ENCODE measurements at places on chromosomes 1 and 21.

DNA sequence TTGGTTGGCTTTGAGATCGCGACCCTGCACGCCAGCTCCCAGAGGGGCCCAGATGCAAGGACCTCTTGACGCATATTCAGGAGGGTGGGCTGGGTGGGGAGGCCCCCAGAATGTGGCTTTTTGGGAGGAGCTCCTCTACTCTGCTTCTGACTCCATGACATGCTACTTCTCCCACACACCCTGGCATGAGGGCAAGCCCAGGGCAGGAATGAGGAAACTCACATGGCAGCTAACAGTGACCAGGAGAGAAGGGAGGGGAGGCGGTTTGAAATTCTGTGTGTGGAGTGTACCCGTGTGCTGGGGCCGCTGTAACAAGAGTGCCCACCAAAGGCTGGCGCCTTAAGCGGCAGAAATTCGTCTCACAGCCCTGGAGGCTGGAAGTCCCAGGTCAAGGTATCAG lies 61.3 kb upstream of the GPR153 start:
- no peak for DNase-seq

DNA sequence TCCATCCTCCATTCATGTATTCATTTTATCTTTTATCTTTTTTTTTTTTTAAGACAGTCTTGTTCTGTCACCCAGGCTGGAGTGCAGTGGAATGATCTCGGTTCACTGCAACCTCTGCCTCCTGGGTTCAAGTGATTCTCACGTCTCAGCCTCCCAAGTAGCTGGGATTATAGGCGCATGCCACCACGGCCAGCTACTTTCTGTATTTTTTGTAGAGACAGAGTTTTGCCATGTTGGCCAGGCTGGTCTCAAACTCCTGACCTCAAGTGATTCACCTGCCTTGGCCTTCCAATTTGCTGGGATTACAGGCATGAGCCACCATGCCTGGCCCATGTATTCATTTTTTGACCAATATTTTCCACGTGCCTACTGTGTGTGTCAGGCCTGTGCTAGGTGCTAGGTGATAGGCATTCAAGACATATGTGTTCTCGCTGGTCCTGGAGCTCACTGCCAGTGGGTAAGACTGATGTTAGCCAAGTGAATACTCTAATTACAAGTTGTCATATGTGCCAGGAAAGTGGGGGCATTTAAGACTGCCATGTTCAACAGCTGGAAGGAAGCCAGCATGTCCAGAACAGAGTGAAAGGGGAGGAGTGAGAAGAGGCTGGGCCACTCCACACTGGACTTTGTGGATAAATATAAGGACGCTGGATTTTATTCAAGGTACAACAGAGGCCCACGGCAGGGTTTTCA lies 5.3 kb upstream of the CELSR2 start:
- no peak for DNase-seq

- no peak for DNase-seq
These were observed 2.9 kb downstream of the EGLN1 start for GRCh38 chr1:231419147-231419546.

- DNase-seq: no peak
These were observed 99.6 kb upstream of the USP24 start for GRCh38 chr1:55314740-55315139.

DNA sequence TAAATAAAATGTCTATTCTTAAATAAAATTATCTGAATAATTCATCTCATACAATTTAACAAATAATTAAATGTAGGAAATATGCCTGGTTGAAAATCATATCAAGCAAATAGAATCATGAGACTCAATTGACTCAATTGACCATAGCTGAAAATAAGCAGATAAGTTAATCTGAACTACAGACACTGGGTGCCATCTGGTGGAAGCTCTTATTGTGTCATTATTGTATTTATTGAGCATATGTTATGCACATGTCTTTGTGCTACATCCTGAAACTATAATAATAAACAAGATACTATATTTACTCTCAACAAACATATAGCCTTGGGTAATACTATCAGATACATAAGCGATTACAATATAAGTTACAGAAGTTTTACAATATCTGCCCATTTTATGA lies 41.0 kb downstream of the BRINP3 start:
- no peak for DNase-seq

DNA sequence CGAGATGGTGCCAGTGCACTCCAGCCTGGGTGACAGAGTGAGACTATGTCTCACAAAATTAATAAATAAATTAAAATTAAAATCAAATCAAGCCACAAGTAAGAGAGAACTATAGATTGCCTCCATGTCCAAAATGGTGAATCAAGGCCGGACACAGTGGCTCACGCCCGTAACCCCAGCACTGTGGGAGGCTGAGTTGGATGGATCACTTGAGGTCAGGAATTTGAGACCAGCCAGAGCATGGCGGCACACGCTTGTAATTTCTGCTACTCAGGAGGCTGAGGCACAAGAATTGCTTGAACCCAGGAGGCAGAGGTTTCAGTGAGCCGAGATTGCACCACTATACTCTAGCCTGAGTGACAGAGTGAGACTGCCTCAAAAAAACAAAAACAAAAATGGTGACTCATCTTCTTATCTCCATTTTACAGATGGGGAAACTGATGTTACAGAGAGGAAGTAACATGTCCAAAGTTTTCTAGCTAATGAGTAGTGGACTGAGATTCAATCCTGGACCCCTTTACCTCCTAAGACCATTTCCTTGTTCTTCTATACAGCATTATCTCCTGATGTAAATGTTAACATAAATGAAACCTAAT lies 99.0 kb upstream of the HNRNPU start:
- DNase-seq: no peak

DNA sequence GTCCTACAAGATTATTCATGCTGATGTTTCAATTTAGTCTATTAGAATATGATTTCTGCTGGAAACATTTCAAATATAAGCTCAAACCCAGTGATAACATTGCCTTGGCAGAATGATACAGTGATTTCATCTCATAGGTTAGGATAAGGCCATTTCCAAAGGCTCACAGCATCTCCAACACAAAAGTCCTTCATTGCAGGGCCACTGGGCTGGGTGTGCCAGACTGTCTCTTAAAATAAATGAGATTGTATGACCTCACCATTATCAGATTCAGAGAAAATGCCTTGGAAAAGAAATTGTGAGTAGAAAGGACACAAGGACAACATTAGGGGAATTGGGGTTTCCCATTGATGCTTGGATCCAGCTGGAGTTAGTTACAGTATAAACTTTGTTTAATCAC lies 30.4 kb downstream of the NGF start:
- DNase-seq: no peak

GRCh38 chr1:205028924-205029323 lies 14.1 kb upstream of the CNTN2 start:
- DNase-seq: no peak

DNA sequence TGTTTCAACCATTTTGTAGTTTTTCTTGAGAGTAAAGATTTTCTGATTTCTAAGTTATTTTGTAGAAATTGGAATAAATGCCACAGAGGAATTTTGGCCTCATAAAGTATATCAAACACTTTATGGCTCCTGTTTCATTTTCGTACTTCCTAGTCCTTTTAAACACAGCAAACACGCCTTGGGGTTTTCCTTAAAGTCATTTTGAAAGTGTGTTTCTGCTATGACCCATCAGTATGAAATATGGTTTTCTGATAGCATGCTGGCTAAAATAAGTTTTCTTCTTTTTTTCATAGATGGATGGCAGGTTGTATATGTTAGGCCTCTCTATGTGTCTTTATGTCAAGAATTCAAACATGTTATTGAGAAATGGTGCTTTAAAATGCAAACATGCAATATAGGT lies 940.1 kb upstream of the TMPRSS15 start:
- DNase-seq: no peak

DNA sequence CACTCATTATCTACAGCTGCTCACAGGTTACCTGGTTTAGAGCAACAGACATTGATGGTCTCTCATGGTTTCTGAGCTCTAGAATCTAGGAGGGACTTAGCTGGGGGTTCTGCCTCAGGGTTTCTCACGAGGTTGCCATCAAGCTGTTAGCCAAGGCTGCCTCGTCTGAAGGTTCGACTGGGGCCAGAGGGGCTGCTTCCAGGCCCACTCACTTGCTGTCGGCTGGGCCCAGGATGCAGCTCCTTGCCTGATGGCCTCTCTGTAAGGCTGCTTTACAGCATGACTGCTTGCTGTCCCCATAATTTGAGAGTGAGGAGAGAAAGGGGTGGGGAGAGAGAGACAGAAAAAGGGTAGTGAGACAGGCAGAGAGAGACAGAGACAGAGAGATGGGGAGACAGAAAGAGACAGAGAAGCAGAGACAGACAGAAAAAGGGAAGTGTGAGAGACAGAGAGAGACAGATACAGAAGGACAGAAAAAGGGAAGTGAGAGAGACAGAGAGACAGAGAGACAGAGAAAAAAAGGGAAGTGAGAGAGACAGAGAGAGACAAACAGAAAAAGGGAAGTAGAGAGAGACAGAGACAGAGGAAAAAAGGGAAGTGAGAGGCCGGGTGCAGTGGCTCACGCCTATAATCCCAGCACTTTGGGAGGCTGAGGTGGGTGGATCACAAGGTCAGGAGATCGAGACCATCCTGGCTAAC lies 106.8 kb upstream of the C1orf174 start:
- DNase-seq: no peak

GRCh38 chr1:41479000-41479807 lies 5.3 kb downstream of the EDN2 start:
- no peak for DNase-seq

- no peak for DNase-seq
These were observed 1.0 kb upstream of the ARID1A start for GRCh38 chr1:26694638-26695355.

DNA sequence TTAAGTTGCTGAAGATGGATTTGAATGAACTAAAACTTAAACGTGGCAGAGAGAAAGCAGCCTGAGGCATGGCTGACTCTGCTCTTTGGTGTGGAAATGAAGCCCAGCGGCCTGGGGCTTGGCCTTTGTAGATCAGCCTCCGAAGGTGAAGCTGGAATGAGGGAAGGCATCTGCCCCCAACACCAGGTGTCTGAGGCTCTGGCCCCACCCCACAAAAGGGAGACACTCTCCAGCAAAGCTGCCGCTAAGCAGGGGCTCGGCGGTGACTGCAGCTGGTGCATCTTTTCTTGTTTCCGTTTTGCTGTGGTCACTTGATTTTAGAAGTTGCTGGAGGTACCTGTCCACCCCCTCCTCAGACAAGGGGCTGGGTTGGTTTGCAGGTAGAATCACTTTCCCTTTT lies 38.2 kb upstream of the NID1 start:
- no peak for DNase-seq

DNA sequence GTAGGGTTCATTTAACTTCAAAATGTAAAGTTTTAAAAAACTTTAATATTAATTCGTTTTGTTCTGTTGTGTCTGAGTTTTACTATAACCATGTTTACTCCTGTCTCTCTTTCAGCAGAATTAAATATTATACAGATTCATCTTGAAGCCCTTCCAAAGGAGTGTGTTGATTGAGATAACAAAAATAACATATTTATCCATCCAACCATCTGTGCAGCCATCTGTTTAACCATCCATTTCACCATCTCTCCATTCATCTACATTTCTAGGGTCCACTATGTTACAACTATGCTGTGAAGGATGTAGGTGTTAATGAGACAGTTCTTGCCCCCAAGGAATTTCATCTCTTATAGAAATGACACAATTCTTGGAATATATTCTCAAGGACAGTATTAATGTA lies 36.0 kb upstream of the GNG12 start:
- no peak for DNase-seq

- DNase-seq: peak; percentile 9
These were observed 1.2 kb downstream of the ZDHHC18 start for GRCh38 chr1:26827663-26828062.

- DNase-seq: no peak
These were observed 44.2 kb downstream of the SMYD2 start for GRCh38 chr1:214324896-214325800.

GRCh38 chr1:14113841-14114567 lies 414.0 kb downstream of the PRDM2 start:
- DNase-seq: peak; percentile 48

GRCh38 chr1:92363401-92363800 lies 64.5 kb downstream of the RPAP2 start:
- no peak for DNase-seq

DNA sequence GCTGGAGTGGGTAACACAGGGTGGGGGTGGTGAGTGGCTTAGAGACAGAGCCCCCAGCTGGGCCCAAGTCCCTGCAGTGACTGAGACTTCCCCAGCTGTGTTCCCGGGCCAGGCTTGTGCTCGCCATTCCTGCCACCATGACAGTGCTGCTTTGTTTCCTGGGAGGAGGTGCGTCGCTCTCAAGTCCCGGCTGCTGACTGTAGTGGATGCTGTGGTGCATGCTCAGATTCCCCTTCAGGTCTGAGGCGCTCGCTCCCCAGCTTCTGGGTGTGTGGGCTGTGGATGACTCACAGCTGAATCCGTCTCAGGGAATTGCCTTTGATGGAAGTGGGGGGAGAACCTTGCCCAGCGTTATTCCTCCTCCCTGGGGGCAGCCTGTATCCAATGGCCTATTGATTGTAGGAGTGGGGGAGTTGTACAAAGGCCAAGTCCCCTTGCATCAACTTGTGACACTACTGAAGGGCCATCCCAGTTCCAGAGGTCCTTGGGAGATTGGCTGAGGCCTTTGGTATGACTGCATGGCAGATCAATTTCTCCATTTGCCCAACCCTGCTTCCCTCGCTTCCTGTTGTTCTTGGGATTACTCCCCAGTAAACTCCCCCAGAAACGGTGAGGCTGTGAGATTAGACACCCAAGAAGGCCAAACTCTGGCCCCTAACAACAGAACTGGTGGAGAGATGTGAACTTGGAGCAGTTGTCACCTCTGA lies 17.8 kb upstream of the POU3F1 start:
- DNase-seq: no peak

DNA sequence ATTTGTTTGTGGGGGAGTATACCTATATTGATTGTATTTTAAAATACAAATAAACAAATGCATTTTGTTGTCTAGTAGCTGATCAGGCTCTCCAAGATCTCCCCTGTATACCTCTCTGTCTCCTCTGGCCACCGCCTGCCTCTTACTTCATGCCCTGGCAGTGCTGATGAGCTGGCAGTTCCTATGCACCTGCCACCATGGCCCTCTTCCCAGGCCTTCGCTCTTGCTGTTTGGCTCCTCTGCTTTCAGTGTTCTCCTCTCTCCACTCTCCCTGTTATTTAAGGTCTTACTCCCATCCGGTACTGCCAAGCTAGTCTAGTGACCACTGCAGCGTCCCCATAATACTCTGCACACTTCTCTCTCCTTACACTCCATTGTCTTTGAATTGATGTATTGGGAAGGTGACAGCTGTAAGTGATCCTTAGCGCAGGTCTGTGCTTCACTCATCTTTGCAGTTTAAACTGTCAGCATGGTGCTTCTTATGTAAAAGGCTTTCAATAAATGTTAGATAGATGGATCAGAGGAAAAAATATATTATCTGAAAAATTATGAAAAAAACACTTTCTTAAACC lies 88.1 kb upstream of the ATP1A1 start:
- no peak for DNase-seq

- peak; percentile 60 for DNase-seq
These were observed 31.2 kb downstream of the CHD1L start for GRCh38 chr1:147273409-147274336.
